Cardiac septum (tissue), 1 donor: ENCODE measurements at places on chromosomes 2 and 18. TPM values are rescaled to one million over a fixed set of nuclear protein-coding genes. Genes with fewer than 3 reads are reported as not detected.

Gene CXCR1
- 1.9 TPM for total RNA-seq

Gene INHBB
- 2.8 TPM for total RNA-seq

Gene ANKRD30BL
- total RNA-seq, result not detected

Gene SH3RF3
- 11.2 TPM for total RNA-seq

Gene IL36A
- total RNA-seq, result not detected

Gene CHAC2
- total RNA-seq, result 1.4 TPM

Gene RAB6C
- total RNA-seq, result not detected

Gene COBLL1
- 15.0 TPM for total RNA-seq

Gene TUBB8B
- not detected for total RNA-seq

Gene CRYGD
- total RNA-seq, result not detected

Gene CYP27C1
- total RNA-seq, result not detected

Gene ITGB6
- total RNA-seq, result 0.05 TPM

Gene TXNDC2
- total RNA-seq, result not detected

Gene AQP12A
- total RNA-seq, result not detected

Gene DSG1
- total RNA-seq, result 0.89 TPM

Gene ALK
- not detected for total RNA-seq

Gene AGPS
- total RNA-seq, result 27.5 TPM

Gene KIAA2012
- not detected for total RNA-seq

Gene CD207
- total RNA-seq, result 0.16 TPM

Gene RGPD3
- total RNA-seq, result 0.08 TPM

Gene OTOF
- not detected for total RNA-seq

Gene INPP1
- 12.4 TPM for total RNA-seq

- no peak for DNase-seq
Observed at GRCh38 chr2:224472137-224472536, 70.2 kb upstream of the FAM124B start.

- DNase-seq, result no peak
Observed at GRCh38 chr18:44848644-44849335, 168.1 kb downstream of the SETBP1 start.

GRCh38 chr2:59590798-59591197 is 962.7 kb downstream of the BCL11A start:
- DNase-seq, result no peak

GRCh38 chr2:176163672-176164056 is 6.6 kb downstream of the HOXD3 start:
- DNase-seq, result no peak

DNA sequence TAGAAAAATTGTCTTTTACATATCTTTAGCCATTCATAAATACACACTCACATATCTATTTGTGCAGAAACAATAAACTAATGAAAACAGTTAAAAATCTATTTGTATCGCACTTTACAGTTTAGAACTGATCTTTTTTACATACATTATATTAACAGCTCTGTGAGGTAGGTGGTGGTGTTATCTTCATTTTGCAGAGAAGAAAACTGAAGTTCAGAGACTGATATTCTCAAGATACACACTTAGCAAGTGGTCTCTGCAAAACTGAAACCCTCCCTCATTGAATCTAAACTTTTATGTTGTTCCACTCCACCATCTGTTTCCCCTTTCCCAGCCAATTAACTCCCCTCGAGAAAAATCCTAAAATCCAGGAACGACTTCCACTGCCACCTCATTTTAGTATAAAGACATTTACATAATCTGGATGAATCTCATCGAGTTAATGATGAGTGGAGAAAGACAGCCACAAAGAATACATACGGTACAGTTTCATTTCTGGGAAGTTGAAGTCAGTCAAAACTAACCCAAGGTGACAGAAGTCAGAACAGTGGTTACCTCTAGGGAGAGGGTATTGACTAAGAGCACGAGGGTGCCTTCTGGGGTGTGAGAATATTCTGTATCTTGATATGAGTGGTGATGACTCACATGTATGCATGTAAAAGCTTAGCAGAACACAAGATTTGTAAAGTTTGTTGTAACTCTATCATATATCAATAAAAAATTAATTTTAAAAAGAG is 524.2 kb upstream of the TCF4 start:
- no peak for DNase-seq

DNA sequence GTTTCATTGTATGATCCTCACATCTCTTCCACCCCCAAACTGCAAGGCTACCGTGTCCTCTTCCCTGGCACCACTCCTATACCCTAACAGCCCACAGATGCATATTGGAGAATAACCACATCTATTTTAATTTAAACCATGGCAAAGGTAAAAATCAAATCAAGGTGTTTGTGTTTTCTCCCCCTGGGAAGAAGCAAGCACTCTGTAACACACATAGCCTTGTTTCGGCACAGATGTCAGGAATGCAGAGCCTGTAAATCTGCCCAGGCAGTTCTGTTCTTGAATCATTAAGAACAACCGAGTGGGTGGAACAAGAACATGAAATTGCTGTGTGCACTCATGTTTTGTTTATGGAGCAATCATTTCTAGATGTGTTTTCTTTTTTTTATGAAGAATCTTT is 6.8 kb upstream of the COX7A2L start:
- DNase-seq, result no peak

- no peak for DNase-seq
Observed at GRCh38 chr2:45014016-45014702, 4.9 kb upstream of the SIX2 start.

GRCh38 chr18:63074981-63075404 is 244.6 kb downstream of the BCL2 start:
- peak; percentile 92 for DNase-seq

DNA sequence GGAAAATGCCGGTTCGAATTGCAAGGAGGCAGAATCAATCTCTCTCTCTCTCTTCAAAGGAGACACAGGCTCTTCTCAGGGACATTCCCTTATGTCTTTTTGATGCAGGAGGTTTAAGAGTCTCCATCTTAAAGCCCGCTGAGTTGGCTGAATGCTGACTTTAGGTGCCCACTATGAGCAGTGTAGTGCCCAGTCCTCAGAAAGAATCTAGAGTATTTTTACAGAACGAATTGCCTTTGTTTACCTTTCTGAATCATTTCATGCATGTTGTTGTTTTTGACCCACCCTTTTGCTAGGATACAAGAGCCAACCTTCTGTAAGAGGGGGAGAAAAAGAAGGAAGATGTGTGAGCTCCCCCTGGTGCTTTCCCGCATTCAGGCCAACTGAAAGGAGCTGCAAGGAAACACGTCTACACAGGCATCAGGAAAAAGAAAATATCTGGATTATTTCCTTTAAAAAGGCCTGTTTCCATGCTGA is 193.5 kb upstream of the TCF4 start:
- no peak for DNase-seq

- no peak for DNase-seq
Observed at GRCh38 chr2:218863021-218863520, 3.5 kb downstream of the WNT6 start.

DNA sequence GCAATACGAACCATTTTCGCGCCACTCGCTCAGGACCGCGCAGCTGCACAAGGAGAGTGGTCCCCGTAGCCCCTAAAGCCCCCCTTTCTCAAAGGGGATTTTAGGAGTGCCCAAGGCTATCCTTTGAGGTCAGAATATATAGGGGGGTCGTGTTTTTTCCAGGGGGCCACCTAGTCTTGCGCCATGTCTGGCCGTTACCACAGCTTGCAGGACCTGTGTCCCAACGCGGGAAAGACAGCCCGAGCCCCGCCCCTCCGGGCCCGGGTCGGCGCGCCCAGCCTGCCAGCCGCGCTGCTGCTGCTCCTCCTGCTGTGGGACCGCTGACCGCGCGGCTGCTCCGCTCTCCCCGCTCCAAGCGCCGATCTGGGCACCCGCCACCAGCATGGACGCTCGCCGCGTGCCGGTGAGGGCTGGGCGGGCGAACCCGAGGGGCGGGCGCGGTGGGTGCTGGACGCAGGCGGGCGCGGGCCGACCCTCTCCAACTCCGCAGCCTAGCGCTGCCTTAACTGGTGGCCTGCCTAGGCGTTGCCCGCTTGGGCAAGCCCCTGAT is at the start of gene CDCA7:
TSS of gene CDCA7 (plus strand) at position 291 of the 550 bp plus-strand sequence. CDS start at position 383, 92 bp downstream.
- peak; percentile 80 for DNase-seq

DNA sequence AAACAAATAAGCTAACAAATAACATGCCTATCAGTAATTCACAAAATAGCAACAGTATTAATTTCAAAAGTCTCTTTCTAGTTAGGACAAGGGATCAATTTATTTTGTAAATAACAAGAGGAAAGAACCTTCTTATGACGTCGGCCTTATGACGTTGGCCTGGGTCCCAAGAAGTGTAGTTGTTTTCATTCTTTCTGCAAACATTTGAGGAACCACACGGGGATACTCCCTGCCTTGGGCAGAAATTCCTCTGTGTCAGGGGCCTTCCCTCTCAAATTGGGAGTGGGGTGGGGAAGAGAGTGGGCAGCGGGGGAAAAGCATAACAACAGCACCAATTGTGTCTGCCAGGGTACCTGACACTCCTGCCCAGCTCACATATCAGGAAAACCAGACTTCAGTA is 1.3 kb downstream of the CCDC68 start:
- no peak for DNase-seq

DNA sequence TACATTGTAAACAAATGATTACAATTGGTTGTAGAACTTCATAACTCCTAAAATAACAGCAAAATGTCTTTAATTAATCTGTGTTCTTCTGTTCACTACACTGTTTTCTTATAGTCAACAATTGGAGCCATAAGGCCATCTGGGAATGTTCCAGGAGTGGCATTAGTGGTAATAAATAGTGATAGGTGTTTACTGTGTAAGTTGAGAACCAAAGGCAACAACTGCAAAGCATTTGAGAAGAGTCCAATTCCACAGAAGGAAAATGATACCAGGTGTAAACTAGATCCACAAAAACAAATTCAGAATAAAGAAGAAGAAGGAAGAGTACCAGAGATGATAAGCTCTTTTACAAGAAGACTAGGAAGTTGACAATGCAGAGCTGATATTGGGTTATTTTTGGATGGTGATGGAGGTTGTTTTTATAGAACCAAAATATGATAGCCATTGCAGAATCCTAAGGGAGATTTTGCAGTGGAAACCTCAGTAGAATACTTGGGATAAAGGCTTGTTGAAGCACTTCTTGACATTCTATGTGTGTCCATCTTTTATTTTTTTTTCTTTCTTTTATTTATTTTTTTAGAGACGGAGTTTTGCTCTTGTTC is 52.9 kb downstream of the ANTXR1 start:
- DNase-seq, result no peak

- DNase-seq, result no peak
Observed at GRCh38 chr2:66696886-66697285, 262.0 kb downstream of the MEIS1 start.

DNA sequence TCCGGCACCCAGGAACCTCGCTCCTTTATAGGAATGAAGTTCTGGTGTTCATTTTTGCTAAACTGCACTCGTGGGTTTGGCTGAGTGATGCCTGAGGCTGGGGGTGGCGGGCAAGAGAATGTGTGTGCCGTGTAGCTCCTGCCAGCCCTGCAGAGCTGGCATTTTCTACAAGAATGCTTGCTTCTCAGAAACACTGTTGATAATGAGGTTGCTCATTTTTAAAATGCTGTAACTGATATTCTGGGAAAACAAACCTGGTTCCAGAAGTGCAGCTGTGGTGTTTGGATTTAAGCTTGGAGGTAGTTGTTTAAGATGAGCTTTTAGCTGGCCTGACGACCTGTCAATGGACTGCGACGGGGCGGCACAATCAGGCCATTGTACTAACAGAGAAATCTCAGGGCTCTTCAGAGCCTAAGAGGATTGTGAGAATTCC is 511.9 kb upstream of the TNP1 start:
- no peak for DNase-seq

DNA sequence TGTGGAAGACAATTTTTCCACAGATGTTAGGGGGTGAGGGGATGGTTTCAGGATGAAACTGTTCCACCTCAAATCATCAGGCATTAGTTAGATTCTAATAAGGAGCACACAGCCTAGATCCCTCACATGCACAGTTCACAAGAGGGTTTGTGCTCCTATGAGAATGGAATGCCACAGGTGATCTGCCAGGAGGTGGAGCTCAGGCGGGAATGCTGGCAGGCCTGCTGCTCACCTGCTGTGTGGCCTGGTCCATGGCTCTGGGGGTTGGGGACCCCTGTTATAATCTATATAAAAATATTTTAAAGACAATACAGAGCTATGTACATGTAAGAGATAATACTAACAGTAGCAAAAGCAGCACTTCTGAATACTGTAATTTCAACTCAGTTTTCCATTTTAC is 19.2 kb downstream of the CWC22 start:
- DNase-seq, result no peak

DNA sequence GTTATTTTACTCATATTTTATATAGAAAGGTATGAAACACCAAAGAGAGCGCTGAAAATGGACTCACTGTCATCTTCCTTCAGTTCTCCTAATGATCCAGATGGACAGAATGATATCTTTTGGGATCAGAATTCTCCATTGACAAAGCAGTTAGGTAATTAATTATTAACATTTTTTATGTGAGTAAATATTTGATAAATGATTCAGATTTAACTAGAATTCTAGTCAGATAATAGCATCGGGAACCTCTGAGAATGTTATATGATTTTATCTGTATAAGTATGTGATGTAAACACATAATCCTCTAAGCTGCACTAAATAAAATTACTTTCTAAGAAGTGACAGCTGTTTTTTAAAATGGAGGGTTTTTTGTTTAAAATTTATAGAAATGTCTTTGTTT is 2.0 kb downstream of the ETAA1 start:
- no peak for DNase-seq

DNA sequence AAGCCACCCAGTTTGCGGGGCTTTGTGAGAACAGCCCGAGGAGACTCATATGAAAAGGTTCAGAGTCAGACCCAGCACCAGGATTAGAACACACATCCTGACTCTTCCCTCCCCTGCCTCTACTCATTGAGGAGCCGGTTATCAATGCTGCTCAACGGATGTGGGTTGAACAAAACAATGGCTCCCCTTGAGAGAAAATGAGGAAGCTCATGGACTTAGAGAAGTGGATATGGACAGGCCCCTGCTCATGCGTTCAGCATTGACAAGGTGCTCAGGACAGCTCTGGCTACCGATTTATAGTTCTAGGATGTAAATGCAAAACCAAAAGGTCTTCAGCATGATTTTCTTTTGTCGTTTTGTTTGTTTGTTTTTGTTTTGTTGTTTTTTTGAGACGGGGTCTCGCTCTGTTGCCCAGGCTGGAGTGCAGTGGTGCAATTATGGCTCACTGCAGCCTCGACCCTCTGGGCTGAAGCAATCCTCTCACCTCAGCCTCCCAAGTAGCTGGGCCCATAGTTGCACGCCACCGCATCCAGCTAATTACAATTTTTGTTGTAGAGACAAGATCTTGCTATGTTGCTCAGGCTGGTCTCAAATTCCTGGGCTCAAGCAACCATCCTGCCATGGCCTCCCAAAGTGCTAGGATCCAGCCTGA is 32.0 kb upstream of the AGAP1 start:
- no peak for DNase-seq

GRCh38 chr18:55158570-55158969 is 199.3 kb upstream of the CCDC68 start:
- DNase-seq, result no peak

DNA sequence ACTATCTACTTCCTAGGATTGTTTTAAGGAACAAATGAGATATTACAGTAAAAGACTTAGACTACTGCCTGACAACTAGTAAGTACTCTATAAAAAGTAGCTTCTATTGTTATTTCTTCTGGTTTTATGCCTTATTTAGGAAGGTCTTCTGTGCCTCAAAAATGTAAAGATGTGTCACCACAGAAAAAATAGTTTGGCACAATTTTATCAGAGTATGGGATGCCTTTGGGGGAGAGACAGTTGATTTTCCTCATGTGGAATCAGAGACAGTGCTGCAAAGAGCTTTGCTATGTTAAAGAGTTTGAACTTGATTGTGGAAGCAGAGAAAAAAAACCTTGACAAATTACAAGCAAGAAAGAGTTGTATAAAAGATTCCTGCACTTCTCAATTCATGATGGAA is 98.4 kb downstream of the EHBP1 start:
- no peak for DNase-seq
